ENCODE measurements at places on chromosomes 5 and 9.

DNA sequence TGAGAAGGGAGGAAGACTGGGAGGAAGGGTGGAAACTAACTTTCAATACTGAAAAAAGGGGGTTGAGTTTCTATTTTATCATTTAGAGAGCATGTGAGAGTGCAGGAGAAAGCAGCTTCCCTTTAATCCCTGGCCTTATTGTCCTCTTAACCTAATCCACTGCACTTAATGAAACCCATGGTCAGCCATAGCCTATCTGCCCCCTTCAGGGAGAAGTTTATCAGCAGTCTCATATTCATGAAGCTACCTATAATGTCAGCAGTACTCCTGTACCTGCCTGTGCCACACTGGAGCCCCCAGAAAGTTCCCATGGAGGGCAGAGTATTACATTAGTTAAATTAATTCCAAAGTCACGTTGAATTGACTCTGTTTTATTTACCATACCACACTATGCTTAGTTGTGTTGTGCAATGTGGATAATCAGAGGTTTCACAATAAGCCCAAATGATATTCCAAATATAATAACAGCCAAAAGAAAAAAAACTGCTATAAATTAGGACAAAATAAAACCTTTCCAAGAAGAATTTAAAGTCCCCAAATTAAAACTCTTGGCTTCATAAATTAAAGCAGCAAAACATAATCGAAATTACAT is 62.9 kb downstream of the MUSK start:
- no peak for DNase-seq

- no peak for DNase-seq
Observed at GRCh38 chr5:105167092-105167491, 1604.5 kb upstream of the NUDT12 start.

- no peak for DNase-seq
Observed at GRCh38 chr9:4417578-4418325, 72.5 kb upstream of the SLC1A1 start.

DNA sequence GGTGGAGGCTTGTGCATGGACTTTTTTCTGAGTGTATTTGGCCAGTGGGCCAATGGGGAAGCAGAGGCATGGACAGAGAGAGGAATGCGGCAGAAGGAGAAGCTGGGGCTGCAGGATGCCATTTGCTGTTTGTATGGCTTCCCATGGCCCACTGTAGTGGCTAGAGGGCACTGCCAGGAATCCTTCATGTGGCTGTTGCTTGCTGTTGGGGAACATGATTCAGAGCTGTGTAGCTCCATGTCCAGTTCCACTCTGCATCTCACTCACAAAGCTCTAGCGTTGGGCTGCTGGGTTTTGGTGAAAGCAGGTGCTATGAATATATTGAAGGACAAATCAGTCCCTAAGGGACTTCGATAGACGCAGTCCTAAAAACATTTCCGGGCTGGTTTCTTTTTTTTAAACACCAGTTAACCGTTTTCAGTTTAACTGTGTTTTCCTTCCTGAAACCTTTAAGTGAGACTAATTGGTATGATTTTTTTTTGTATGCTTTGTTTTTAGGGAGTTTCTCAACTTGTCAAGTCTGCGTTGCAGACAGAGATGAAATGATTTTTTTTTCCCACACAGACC is 51.3 kb downstream of the SLC22A5 start:
- DNase-seq = peak; percentile 82

- peak; percentile 74 for DNase-seq
Observed at GRCh38 chr9:76730801-76731200, 33.4 kb upstream of the PCA3 start.

DNA sequence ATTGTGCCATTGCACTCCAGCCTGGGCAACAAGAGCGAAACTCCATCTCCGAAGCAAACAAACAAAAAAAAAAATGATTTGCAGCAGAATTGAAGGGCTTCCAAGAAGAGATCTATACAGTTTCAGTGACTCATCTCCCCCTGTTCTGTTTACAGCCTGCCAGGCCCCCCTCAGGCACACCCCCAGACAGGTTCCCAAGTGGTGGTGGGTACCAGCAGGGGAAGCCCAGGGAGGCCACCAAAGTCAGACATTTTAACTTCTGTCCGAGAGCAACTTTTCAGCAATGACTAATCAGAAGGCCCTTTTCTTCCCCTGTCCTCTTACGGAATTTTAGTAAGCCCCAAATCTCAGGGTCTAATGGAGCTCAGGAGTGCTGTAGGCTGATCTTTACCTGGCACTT is 98.7 kb downstream of the PAX5 start:
- DNase-seq = no peak

DNA sequence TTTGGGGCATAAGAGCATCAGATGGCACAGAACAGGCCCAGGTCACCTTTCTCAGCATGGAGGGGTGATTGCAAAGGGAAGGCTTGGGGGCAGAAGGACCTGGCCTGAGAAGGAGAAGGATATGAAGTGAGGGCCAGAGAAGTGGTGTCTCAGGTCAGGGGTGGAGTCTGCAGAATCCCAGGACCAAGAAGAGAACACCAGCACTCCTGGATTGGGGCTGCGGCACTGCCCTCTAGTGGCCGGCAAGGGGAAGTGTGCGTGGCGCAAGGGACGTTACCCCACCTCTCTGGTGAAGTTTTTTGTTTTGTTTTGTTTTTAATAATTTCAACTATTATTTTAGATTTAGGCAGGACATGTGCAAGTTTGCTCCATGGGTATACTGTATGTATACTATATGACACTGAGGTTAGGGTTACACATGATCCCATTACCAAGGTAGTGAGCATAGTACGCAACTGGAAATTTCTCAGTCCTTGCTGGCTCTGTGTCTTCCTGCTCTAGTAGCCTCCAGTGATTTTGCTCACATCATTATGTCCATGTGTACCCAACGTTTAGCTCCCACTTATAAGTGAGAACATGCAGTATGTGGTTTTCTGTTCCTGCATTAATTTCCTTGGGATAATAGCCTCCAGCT is 1548.6 kb downstream of the EFNA5 start:
- DNase-seq = no peak

- peak; percentile 83 for DNase-seq
Observed at GRCh38 chr5:171874234-171874633, 88.6 kb downstream of the SMIM23 start.

GRCh38 chr9:71268871-71269635 is 147.6 kb upstream of the TRPM3 start:
- DNase-seq = no peak

GRCh38 chr5:141742866-141743851 is 61.1 kb upstream of the ARAP3 start:
- DNase-seq = no peak

DNA sequence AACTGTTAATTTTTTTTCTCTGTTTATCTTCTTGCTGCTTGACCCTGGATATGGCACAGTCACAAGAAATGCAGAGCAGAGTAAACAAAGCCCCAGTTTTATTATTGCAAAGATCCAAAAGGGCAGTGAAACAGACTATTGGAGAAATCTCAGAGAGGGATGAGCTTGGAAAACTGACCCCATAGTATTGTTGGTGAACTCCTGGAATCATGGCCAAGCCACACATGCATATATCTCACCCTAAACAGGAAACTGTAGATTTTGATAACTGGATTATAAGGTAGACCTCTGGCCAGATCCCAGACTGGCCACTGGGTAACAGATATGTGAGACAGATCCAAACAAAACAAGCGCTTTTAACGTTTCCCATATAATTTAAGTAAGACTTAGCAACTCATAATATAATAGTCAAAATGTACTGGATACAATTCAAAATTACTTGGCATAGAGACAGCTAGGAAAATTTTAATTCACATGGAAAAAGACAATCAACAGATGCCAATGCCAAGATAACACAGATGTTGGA is 263.5 kb upstream of the SEMA6A start:
- DNase-seq = no peak

GRCh38 chr9:70117835-70118319 is 74.2 kb downstream of the MAMDC2 start:
- no peak for DNase-seq

DNA sequence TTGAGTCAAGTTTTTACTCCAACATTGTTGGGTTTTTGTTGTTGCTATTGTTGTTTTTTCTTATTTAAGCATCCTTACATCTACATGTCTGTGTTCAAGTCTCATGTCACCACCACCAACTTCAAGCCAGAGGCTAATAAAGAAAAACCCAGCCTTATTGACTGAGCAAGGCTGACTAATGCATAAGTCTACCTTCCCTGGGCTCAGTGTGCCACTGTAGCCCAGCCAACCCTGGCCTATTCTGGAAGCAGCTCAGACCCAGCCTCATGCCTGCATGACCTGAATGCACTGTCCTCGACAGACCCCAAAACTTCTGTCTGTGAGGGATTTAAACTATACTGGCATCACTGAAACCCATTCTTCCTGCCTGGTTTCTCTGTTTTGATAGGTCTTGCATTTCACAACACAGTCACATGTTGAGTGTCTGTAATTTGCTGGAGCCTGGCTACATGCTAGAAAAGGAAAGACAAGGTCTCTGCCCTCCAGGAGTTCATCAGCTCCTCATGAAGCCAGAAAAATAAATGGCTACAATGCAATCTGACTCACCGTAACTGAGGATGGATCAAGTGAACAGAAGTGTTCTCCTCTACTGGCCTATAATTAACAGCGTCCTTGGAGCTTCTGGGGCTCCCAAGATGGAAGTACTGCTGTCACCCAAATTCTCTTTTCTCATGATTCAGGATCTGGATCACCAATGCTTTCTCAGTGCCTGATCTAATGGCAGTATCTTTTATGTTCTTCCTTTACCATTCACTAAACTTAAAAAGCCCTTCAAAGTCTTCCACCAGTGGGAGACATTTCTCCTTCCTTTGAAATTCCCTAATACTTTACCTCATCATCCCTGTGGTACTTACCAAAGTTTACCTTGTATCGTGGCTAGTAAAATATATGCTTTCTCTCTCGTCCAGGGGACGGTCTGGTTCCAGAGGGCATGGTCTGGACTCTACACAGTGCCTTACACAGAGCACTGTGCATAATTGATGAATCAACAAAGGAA is 103.9 kb upstream of the IFNE start:
- no peak for DNase-seq

DNA sequence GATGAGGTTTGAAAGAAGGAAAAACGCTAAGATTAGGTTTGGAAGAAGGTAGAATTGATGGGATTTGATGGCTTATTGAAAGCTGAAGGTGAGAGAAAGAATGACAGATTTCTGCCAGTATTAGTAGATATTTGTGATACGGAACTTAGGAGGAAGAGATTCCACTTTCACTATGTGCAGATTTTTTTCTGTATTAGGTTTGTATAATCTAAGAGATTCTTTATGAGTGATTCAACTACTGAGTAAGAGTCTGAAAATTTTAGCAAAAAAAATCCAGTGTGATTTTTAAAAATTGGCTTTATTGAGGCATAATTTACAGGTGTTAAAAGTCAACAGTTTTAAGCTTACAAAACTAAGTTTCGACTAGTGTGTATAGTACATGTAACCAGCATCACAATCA is 54.1 kb downstream of the AP3S1 start:
- DNase-seq = no peak

DNA sequence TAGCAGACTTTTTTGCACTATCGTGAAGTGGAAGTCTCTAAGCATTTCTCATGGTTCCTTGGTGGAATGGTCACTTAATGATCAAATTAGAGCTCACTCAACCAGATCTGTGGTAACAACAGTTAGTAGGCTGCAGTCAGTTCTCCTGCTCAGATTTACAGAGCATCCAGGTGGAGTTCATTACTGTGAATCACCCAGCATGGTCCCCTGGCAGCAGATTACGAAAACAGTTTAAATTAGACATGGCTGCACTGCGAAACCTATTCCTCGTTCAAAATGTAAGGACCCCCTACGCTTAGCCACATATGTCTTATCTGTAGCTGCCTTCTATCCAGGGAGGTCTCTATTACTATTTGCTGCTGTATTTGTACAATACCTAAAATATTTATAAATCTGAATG is 823.6 kb upstream of the ARRDC3 start:
- DNase-seq = no peak

- no peak for DNase-seq
Observed at GRCh38 chr5:14611737-14612136, 30.1 kb downstream of the OTULINL start.

DNA sequence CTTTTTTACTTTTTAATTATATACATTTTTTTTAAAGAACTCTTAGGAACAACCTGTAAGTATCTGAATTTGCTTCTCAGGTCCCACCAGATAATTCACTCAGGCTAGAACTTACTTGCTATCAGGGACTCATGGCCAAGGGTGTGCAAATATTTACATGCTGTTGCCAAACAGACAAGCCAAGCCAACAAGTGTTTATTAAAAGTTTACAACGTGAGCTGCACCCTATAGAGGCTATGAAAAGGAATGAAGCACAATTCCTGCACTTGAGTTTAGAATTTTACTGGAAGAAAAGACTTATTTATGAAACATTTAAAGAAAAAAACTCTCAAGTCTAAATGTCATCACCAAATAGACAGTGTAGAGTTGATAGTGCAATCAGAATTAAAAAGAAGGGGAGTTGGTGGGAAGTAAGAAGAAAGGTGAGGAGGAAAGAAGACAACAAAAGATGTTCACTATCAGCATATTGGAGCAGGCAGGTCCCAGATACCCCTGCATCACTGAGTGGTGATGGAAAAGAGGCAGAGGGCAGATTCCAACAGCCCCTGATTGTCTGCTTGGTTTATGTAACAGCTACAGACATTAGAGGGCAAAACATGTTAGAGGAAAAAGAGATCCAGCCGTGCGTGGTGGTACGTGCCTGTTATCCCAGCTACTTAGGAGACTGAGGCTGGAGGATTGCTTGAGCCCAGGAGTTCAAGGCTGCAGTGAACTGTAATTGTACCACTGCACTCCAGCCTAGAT is 32.8 kb downstream of the SH3RF2 start:
- DNase-seq = no peak

- DNase-seq = peak; percentile 26
Observed at GRCh38 chr5:154764967-154765366, 9.8 kb downstream of the LARP1 start.

- no peak for DNase-seq
Observed at GRCh38 chr9:1170918-1171317, 120.8 kb downstream of the DMRT2 start.

- no peak for DNase-seq
Observed at GRCh38 chr5:142201471-142201887, 92.9 kb downstream of the NDFIP1 start.

DNA sequence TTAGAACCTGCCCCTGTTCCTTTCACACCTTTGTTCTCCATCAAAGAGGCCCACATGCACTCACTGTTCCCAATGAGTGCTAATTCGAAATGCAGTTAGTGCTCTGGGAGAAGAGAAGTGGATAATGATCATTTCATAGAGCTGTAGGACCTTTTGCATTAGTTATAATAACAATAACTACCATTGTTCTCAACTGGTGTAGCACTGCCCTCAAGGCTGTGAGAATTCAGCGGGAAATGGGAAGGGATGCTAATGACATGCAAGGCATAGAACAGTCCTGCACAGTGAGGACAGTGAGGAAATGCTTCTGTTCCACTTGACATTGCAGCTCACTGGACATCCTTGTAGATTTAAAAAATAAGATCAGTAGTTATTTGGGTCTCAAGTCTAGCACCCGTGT is 187.4 kb downstream of the FBXL7 start:
- no peak for DNase-seq

GRCh38 chr5:74355041-74355824 is 285.3 kb downstream of the ENC1 start:
- no peak for DNase-seq

GRCh38 chr5:136086783-136087566 is 45.7 kb upstream of the SMAD5 start:
- no peak for DNase-seq

- DNase-seq = no peak
Observed at GRCh38 chr5:112195924-112196323, 223.2 kb downstream of the EPB41L4A start.

GRCh38 chr5:62000646-62001045 is 305.4 kb upstream of the KIF2A start:
- no peak for DNase-seq

- no peak for DNase-seq
Observed at GRCh38 chr9:95038666-95039065, 278.8 kb downstream of the FANCC start.

All from MV-4-11 (cell line).